ENCODE measurements at places on chromosomes 3 and 15.

DNA sequence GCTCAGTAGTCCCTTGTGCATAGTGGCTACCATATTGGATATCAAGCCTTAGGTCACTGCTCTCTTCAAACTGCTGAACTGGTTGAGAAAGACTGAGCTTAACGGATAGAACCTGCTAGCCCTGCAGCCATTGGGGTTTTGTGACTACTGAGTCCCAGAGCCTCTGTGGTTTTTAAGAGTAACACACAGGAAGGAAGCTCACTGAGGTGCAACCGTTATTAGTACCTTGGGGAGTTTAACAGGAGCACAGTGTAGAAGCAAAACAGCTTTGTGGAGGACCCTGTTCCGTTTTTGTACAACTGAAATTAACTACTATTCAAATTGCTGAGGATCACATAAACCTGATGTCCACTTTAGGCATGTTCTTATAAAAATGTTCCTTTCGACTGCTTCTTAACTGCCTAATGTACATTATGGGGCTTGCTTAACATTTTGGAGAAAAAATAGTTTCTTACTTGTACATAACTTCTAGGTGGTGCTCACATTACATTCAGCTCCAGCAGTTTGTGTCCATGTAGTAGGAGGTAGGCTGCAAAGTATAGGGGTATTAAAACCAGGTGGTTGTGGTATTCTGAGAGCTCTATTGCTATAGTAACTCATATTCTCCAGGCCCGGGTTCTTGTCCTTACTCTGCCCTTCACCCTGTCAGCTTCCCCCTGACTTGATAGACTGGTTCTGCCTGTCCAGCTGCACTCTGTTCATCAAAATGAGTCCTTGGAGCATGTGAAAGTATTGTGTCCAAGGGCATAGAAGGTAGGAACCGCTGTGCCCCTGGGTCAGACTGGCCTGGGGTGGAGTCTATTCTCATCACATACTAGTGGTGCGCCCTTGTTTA lies 17.3 kb downstream of the PXK start:
- no peak overlapping the region for H3K4me3 ChIP-seq
- H3K27me3 ChIP-seq: no peaks in the 10 kb centered on the region
- DNase-seq: no peak
- no peaks in the 10 kb centered on the region for H3K36me3 ChIP-seq

DNA sequence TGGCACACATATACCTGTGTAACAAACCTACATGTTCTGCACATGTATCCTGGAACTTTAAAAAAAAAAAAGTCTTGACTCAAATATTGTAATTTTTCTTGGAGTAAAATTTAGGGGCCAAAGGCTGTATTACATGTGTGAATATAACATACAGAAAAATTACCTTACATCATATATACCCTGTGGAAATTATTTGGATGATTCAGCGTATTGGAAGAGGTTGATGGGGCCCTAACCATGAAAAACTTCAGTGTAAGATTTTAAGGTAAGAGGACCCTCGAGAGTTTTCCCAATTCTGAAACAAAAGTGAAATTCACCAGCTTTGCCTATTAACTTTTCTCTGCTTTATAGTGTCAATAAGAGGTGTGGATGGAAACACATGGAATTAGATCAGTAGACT lies 56.4 kb downstream of the UBE2E2 start:
- no peaks in the 10 kb centered on the region for H3K36me3 ChIP-seq
- H3K4me3 ChIP-seq: no peak overlapping the region
- H3K27me3 ChIP-seq: no peaks in the 10 kb centered on the region

GRCh38 chr3:69104586-69104985 lies 17.8 kb downstream of the LMOD3 start:
- no peak overlapping the region for H3K27ac ChIP-seq

- H3K4me3 ChIP-seq: no peak overlapping the region
- no peak overlapping the region for H3K27ac ChIP-seq
- H3K36me3 ChIP-seq: 0 out of 2 replicates have a peak, but pooled peaks cover 4% of the 10 kb centered on the region
- H3K27me3 ChIP-seq: no peaks in the 10 kb centered on the region
Measured at GRCh38 chr3:141498598-141499223, 11.9 kb downstream of the RASA2 start.

GRCh38 chr3:125166599-125167136 lies 45.9 kb downstream of the SLC12A8 start:
- H3K4me1 ChIP-seq: 0 out of 2 replicates have a peak, but pooled peaks cover 3% of the 10 kb centered on the region
- H3K27ac ChIP-seq: no peak overlapping the region
- H3K27me3 ChIP-seq: no peaks in the 10 kb centered on the region
- H3K4me3 ChIP-seq: no peak overlapping the region
- no peaks in the 10 kb centered on the region for H3K36me3 ChIP-seq

DNA sequence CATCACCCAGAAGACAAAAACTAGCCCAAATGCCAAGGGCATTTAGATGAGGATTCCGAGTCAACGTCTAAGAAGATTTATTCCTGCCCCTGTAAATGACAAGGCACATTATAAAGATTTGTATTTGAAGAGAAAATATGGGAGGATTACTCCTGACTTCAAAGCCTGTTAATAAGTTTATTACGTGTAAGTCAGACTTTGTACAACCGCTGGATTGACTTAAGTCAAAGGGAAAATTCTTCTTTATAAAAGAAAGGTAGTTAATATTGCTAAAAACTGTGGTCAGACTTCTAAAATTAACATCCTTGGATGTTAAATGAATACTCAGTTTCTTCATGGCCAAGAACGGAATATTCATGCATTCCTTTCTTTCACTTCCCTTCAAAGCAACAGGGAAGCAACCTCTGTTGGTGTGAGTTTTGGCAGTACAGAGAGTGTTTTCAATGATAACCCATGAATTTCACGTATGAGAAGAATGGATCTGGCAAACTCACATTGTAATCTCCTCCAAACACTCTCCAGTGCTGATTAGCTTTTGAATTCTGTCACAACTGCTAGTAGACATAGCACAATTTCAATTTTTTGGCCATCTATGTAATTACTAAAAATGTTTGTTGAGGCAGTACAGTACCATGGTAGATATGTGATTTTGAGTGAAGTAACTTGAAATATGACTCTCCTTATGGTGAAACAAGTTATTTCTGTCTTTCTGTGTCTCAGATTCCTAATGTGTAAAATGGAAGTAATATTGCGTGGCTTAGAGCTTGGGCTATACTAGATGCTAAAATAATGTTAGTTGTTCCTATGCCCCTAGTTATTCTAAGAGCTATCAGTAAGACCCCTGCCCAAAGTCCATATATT lies 62.0 kb downstream of the PLD1 start:
- no peaks in the 10 kb centered on the region for H3K27me3 ChIP-seq
- H3K4me1 ChIP-seq: no peaks in the 10 kb centered on the region
- no peak overlapping the region for H3K27ac ChIP-seq
- H3K36me3 ChIP-seq: no peaks in the 10 kb centered on the region

DNA sequence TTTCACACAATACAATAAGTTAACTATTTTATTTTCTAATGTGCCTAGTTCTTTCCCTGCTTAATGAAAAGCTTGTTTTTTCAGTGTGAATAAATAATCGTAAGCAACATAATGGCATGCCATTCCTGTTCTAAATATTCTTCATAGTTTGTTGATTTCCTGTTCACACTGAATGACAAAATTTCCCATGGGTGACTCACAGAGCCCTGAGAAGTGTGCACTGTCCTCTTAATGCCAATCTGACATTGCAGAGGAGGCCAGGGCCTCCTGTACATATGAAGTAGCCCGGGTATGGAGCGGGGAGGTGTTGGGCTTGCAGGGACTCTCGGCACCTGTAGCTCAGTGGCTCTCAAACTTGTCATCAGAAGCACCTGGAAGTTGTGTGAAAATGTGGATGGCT lies 24.3 kb downstream of the CCR3 start:
- H3K27ac ChIP-seq: no peak overlapping the region
- no peak overlapping the region for H3K4me3 ChIP-seq
- no peak for DNase-seq
- no peaks in the 10 kb centered on the region for H3K27me3 ChIP-seq
- H3K4me1 ChIP-seq: no peaks in the 10 kb centered on the region
- H3K36me3 ChIP-seq: no peaks in the 10 kb centered on the region

Measured in SK-N-SH (cell line).